Esophagus squamous epithelium (tissue), 5 donors: ENCODE measurements at places on chromosomes 7 and 10.

DNA sequence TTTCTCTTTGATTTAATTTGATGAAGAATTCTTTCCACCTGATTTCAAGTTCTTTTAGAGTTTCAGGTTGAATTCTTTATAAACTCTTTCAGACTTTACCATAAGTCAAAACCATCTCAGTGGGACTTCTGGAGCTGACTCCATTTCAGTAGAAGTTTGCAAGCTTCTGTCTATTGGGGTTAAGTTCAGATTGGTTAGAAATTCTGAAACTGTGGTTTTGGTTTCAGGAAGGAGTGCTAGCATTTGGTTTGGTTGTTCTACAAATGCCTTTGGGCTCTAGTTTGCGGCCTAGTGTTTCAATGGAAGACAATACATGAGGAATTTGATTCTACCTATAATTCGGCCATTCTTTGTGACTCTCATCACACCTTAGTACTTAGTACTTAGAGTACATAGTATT, 176.8 kb upstream of the RHOBTB1 start:
- no peak for DNase-seq

GRCh38 chr10:71801361-71801760, 28.0 kb upstream of the VSIR start:
- no peak for DNase-seq

DNA sequence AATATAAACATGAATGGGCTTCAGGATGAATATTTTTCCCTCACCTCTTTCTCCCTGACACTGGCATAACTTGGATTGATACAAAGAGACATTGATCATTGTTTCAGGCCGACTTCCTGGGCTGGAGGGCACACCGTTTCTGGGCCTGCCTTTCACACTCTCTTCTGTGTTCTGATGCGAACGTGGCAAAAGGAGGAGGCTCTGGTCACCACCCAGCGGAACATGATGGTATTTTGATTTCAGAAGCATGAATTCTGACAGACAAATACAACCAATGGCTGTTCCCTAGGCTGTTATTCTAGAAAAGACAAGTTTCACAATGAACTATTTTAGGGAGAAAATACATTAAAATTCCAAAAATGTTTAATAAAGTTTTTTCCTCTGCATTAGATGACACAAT, 534.5 kb upstream of the MKI67 start:
- DNase-seq: no peak

- DNase-seq: no peak
These were observed 273.3 kb upstream of the LRGUK start for GRCh38 chr7:133853706-133854276.

DNA sequence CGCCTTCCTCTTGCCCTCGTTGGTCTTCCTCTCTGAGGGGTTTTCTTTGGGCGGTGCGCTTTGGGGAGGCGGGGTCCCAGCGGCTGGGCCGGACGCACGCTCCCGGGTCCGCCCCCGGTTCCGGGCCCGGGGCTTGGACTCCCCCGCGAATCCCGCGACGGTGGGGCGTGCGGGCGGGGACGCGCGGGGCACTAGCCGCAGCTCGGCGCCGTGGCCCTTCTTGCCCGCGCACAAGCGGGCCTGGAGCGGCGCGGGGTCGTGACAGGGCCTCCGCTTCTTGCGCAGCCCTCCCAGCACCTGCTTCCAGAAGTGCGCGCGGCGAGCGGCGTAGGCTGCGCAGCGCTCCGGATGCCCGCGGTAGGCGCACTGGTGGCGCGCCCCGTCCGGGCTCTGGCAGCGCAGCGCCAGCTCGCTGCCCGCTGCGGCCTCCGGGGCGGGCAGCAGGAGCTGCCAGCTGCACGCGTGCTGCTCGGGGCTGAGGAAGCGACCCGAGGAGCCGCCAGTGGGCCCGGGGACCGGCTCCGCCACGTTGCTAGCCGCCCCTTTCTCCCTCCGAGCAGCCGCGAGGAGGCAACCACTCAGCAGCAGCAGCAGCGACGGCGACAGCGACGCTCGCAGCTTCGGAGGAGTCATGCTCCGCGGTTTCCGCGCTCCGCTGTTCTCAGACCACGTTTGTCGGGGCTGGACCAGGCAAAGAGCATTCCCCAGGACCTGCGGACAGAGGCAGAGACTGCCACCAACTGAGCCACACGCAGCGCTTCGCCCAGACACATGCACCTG, 759 bp downstream of the FGFBP3 start:
- DNase-seq: peak; percentile 8

GRCh38 chr10:117132751-117133231, 5.3 kb downstream of the VAX1 start:
- DNase-seq: no peak

DNA sequence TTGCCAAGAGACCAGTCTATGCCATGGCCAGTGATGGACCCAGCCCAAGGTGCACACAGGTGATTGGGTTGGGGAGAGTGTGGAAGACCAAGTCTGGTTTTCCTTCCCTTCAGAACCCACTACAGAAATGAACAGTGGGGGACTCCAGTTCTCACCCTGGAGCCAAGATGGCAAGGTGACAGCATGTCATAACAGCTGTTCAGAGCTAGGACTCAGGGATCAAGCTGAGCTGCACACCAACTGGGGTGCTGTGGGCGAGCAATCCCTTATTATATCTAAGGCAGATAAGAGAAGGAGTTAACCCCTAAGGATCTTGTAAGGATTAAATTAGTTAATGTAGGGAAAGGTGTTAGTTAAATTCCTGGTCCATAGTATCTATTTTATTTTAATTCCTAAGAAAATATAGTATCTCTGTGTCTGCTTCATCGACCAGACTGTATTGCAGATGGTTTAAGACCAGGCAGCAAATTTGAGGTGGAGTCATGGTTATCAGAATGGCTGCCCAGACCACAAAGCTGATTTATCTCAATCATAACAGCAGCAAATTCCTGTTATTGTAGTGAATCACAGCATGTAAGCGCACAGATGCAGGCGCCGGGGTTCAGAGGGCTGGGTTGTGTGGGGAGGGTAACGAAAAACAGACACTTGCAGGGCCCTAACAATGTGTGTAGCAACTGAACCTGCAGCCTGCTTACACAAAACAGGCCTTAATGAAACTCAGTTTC, 208.7 kb upstream of the ZNF32 start:
- no peak for DNase-seq

DNA sequence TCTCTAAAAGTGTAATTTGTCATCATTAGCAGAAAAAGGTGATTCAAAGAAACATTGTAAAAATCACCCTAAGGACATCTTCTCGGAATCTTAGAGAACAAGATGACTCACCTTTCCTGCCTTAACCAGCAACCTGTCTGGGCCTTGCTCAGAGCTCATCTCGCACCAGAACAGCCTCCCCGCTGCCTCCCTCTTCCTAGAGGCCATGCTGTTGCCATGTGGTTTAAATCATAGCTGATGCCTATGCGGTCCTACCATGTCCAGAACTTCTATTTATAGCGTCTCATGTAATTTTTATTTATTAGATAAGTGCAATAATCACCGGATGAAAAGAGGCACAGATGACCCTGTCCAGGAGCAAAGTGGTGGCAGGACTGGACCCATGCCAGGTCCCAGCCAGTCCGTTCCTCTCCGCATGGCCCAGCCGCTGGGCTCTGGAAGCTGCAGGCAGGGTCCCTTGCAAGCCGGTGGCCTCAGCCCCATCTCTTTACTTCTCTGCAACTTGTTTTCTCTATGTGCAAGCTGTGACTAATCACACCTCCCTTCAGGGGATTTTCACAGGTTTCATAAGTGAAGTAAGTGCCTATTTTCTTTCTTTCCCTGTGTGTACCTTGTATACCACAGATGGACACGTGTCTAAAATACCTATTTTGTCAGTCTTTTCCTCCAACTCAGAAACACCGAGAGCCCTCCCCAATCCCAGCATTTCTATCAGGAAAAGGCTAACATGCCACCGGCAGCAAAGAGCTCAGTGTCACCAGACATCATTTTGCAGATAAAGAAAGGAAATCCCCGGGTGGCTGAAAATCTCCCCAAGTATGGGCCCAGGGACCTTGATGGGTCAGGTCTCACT, 27.1 kb downstream of the KLF6 start:
- no peak for DNase-seq

- no peak for DNase-seq
These were observed 124.6 kb upstream of the NRBF2 start for GRCh38 chr10:63008491-63008890.

DNA sequence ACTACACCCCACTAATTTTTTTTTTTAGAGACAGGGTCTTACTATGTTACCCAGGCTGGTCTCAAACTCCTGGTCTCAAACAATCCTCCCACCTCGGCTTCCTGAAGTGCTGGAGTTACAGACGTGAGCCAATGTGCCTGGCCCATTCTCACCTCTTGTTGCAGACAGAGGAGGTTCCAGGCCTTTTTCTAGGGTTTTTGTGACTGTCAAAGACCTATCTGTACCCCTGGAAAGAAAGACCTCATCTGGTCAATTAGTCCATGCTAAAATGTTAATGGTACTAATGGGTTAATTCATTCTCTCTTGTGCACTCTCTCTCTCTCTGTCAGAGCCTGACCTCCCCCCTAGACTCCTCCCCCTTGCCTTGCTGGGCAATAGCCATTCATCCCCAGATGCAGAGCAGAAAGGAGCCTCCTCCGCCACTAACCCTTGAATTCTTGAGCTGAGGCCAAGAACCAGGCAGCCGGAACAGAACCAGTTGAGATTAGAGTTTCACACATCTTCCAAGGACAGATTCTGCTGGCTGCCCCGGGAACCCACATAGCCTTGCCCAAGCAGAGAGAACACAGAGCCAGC, 209.7 kb downstream of the SKIDA1 start:
- no peak for DNase-seq

- DNase-seq: no peak
These were observed 221.2 kb downstream of the ADRA2A start for GRCh38 chr10:111298031-111298430.

DNA sequence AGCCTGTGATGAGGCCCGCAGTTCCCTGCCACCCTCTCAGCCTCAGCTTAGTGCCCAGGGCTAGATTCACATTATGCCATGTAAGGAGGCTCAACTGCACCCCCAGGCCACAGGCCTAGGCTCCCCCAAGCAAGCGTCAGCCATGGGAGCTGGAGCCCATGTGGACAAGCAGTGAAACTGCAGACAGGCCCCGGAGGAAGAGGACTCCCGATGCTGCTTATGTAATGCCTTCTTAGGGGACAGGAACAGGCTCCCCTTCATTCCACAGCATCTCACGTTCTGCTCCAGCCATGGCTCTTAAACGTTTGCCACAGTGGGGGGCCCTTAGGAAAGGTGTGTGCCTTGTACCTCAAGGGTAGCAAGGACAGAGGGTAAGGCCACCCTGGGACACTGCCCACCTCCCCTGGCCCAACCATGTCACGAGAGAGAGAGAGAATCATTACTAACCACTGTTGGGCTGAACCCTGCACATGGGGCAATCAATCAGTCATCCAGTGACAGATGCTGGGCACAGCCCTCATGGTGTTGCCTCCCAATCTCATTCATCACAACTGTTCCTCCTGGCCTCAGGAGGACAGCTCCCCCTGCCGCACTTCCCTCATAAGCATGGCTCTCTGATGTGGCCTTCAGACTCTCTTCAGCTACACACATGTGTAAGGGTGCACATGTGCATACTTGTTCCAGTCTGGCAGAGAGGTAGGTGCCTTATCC, 263.0 kb downstream of the GRID1 start:
- DNase-seq: no peak

- DNase-seq: no peak
These were observed 1.2 kb downstream of the MICALL2 start for GRCh38 chr7:1457949-1458682.

GRCh38 chr7:157468221-157469111, 131.7 kb downstream of the DNAJB6 start:
- DNase-seq: no peak

DNA sequence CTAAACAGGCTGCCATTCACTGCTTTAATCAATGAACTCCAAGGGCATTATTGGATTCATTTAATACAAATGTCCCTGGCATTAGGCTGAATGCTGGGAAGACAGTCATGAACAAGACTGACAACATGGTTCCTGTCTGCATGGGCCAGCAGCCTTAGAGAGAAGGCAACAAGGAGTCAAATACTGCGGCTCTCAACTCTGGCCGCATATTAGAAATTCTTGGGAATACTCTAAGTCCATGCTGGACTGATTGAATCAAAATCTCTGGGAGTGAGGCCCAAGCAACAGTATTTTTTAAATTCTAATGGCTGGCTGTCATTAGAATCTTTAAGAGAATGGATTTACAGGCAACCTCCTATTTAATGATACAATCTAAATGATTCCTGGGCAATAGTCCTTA, 34.1 kb downstream of the FGFBP3 start:
- no peak for DNase-seq

DNA sequence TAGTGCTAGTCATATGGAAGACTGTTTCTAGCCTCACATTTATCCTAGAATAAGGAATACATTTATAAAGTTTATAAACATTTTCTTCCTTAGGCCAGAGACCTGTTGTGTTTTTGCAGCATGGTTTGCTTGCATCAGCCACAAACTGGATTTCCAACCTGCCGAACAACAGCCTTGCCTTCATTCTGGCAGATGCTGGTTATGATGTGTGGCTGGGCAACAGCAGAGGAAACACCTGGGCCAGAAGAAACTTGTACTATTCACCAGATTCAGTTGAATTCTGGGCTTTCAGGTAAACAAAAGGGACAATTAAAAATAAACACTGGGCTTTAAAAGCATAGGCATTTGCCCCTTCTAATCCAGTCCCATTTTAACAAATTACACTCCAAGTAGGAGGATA, 4.2 kb downstream of the LIPF start:
- DNase-seq: no peak

DNA sequence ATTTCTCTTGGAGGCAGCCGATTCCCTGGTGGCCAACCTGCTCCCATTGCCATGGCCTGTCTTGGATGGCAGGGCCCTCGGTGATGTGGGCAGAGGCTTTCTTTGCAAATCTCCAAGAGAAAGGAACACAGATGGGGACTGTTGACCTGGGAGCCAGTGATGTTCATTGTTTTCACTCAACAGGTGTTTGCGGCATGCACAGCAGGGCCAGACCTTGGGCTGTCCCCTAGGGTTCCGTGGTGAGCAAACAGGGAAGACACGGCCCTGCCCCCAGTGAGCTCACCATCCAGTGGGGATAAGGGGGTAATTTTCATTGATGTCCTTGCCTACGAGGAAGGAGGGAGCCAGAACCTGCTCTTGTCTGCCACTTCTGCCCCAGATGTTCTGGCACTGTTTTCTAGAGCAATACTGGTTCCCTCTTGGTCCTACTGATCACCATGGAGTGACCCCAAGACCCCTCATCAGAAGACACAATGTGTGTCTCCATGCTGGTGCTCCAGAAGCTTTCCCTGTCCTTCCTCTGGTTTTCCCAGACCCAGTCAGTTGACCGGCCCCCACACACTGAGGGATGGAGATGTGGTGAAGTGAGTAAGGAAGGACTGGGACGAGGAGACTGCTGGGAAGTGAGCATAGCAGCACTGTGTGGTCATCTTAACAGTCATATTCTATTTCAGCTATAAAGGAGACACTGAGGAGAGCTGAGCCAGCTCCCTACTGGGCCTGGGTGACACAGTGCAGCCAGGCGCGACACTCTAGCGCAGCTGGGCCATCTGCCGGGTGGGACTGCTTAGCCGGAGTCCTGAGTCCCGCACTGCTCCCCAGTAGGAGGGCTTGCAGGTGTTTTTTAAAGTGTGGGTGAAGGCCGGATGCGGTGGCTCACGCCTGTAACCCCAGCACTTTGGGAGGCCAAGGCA, 20.4 kb upstream of the FIGNL1 start:
- no peak for DNase-seq
